ENCODE measurements at places on chromosomes 12 and 14.

GRCh38 chr14:34437729-34438080 lies 24.3 kb downstream of the SPTSSA start:
- no peak for DNase-seq

GRCh38 chr14:32256576-32256975 lies 53.5 kb upstream of the RNU6-8 start:
- no peak for DNase-seq

GRCh38 chr12:115942346-115942745 lies 335.1 kb downstream of the MED13L start:
- no peak for DNase-seq

DNA sequence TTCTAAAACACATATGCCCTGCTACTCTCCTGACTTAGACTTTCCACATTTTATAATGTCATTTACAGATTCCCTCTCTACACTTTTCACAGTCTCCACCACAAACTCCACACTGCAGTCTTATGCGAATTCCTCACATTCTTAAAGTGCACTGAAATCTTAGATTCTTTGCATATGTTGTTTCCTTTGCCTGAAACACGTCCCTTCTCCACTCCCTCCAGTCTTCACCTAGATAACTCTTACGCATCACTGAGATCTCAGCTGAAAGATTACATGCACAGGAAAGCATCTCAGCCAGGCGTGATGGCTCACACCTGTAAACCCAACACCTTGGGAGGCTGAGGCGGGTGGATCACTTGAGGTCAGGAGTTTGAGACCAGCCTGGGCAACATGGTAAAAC lies 3.8 kb upstream of the ARHGAP9 start:
- no peak for DNase-seq

- no peak for DNase-seq
These were observed 50.4 kb downstream of the AK7 start for GRCh38 chr14:96442355-96442754.

- peak; percentile 56 for DNase-seq
These were observed 1120.8 kb upstream of the TMEM132C start for GRCh38 chr12:127145929-127146789.

DNA sequence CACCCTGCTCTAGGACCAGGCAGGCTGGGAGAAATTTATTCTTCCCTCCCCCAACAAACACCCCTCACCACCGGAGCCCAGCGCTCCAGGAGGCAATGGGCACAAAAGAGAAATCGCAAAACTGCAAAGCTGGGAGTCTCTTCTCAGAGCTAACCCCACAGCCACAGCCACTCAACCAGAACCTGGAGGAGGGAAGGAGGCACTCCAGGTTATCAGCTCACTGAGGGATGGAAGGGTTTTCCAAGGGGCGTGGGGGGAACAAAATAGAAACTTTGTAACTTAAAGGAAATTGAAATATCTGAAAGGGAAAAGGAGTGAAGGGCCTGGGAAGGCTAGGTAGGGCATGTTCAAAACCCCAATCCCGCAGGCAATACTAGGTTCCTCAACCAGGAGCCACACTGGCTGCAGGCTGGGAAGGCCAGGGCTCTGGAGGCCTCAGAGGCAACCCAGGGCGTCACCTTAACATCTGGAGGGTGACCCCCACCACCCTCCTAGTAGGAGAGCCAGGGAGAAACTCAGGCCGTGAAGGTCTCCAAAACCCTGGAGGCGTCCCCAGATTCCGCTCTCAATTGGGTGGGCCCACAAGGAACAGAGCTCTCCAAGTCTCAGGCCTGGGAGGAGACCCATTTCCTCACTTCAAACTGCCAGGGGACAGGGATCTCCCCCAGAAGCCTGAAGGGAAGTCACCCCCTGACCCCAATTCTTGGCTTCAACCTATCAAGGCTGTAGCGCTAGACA lies 3.2 kb downstream of the KDM2B start:
- no peak for DNase-seq

Data from stimulated activated CD4-positive, alpha-beta T cell treated with anti-CD3 and anti-CD28 coated beads, Interleukin-15, amount 100 ng/mL, for 48 hours (primary cell).